Transverse colon (tissue), 4 donors: ENCODE measurements at places on chromosomes 16 and 17. TPM values are rescaled to one million over a fixed set of nuclear protein-coding genes. Genes with fewer than 3 reads are reported as not detected.

DNA sequence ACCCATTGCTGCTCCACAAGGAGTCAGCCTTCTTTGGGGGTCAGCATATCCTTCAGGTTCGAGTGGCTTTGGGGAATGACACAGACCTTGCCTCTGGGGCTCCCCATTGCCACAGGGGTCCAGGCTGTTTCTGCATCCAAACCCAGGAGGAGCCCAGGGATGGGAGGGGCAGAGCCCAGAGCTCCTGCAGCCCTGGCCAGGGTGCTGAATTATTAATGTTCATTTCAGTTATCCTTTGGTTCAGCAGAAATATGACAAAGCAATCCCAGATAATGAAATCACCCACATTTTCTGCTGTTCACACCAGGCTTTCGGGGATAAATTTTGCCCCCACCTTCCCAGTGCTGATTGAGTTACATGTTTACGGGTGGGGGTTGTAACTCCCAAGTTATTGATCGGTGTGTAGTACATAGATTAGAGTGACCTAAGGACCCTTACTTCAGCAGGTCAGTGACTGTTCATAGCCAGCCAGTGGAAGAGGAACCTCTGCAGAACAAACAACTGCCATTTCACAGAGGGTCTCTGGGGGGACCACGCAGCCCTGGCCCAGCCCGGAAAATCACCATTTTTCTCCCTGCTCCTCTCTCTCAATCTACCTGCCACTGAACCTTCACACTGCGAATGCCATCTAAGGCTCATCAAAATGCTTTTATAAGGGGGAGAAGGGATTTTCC is 240.3 kb upstream of the N4BP1 start:
- no peak overlapping the region for H3K4me3 ChIP-seq
- no peak for DNase-seq
- H3K4me1 ChIP-seq = no peaks in the 10 kb centered on the region
- no peaks in the 10 kb centered on the region for H3K36me3 ChIP-seq
- H3K27ac ChIP-seq = no peak overlapping the region

GRCh38 chr17:48552466-48553189 is 7.7 kb upstream of the HOXB2 start:
- H3K27me3 ChIP-seq = no peaks in the 10 kb centered on the region
- no peak overlapping the region for H3K4me3 ChIP-seq
- peak overlapping the region; percentile 89 for H3K27ac ChIP-seq
- H3K36me3 ChIP-seq = no peaks in the 10 kb centered on the region
- H3K4me1 ChIP-seq = peaks cover 82% of the 10 kb centered on the region
- DNase-seq = no peak

GRCh38 chr16:11128211-11129141 is 127.5 kb downstream of the SOCS1 start:
- peaks cover 13% of the 10 kb centered on the region for H3K4me1 ChIP-seq
- peak overlapping the region; percentile 74 for H3K27ac ChIP-seq
- DNase-seq = no peak
- no peaks in the 10 kb centered on the region for H3K27me3 ChIP-seq

DNA sequence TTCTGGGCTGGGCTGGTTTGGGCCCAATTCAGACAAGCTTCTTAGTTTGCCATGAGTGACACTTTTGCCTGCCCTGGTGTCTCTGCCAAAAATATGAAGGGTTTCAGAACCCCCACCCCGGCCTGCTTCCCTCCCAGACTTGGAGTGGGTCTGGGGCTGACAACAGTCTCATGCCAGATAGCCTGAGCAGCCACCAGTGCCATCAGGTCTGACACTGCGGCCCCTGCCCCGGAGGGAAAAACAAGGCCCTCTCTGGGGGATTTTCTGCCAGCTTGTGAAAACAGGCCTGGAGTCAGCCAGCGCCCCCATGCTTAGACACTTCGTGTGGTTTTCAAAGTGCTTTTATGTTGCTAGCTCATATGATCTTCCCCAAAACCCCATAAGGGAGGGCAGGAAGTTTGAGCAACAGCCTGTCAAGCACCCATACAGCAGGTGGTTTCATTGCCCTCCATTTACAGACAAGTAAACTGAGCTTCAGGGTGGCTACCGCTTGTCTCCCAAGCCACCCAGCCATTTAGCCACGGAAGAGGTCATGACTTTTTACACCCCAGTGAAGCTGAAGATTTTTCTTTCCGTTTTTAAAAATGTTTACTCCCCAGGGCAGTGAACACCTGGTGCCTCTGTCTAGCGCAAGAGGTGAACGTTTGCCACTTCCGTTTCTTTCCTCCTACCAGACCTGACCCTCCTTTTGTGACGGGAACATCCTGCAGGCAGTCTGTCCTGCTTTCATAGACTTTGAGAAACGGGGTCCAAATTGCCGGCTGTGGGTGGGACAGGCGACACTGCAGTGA is 300.6 kb downstream of the SEC14L1 start:
- H3K27me3 ChIP-seq = no peaks in the 10 kb centered on the region
- no peaks in the 10 kb centered on the region for H3K36me3 ChIP-seq
- peaks cover 69% of the 10 kb centered on the region for H3K4me1 ChIP-seq
- peak; percentile 57 for DNase-seq
- no peak overlapping the region for H3K4me3 ChIP-seq

DNA sequence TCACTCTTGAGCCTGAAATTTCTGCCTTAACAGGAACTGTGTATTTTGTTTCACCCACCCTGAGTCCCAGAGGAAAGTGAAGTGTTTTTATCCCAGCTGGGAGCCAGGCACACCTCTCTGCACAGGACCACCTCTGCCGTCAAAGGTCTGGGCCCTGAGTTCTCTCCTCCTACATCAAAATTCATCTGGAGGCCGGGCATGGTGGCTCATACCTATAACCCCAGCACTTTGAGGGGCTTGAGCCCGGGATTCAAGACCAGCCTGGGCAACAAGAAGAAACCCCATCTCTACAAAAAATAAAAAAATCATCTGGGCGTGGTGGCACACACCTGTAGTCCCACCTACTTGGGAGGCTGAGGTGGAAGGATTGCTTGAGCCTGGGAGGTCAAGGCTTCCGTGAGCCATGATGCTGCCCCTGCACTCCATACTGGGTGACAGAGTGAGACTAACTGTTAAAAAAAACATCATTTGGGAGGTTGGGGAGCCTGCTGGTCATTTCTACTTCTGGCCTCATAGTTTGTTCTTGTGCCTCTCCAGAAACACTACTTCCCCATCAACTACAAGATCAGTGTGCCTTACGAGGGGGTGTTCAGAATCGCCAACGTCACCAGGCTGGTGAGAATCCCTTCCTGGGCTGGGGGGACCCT is 9.8 kb downstream of the IL34 start:
- no peak for DNase-seq
- H3K4me1 ChIP-seq = peaks cover 3% of the 10 kb centered on the region
- no peak overlapping the region for H3K4me3 ChIP-seq
- H3K36me3 ChIP-seq = no peaks in the 10 kb centered on the region

DNA sequence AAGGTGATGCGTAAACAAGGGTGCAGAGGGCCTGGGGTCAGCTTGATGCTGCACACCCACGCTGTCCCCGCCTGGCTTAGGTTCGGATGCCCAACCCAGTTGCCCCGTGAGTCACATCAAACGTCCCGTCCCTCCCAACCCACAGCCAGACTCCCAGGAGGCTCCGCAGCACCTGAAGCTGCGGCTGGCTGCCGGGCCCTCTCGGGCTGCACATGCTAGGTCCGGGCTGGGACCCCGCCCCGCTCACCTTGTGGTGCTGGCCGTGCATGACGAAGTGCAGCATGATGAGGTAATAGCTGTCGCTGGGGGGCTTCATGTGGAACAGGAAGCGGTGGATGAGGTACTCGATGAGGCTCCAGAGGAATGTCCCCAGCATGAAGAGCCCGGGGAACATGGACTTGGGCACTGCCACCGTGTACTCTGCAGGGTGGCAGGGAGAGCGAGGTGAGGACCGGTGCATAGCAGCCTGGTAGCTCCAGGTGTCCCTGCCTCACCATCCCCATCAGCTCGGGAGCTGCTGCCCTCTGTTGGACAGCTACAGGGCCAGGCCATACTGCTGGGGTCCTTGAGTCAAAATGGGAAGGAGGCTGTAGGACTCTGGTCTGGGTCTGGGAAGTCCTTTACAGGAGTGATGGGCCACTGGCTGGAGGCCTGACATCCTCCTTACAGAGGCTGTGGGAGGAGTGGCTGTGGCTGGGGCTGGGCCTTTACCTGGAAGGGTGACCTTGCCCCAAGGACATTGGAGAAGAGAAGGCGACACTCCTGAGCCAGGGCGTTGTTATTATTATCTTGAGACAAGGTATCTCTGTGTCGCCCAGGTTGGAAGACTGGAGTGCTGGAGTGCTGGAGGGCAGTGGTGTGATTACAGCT is 18.3 kb upstream of the MLKL start:
- H3K27ac ChIP-seq = no peak overlapping the region
- H3K4me1 ChIP-seq = no peaks in the 10 kb centered on the region
- no peaks in the 10 kb centered on the region for H3K36me3 ChIP-seq
- H3K4me3 ChIP-seq = no peak overlapping the region
- DNase-seq = no peak

DNA sequence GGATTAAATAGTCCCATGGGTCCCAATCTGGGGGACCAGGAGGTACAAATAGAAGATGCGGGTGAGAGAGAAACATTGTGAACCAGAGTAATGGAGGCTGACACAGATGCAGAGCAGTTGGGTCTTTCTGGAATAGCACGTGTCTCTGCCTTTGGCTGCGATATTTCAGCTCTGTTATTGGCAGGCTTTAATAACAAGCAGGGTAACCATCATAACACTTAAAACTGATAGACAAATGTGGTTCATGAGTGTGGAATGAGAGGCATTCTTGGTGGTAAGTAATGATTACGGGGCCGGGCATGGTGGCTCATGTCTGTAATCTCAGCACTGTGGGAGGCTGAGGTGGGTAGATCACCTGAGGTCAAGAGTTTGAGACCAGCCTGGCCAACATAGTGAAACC is 110.3 kb downstream of the SNX29 start:
- no peak overlapping the region for H3K4me3 ChIP-seq
- no peak for DNase-seq
- H3K36me3 ChIP-seq = no peaks in the 10 kb centered on the region
- peaks cover 8% of the 10 kb centered on the region for H3K4me1 ChIP-seq
- no peak overlapping the region for H3K27ac ChIP-seq

- H3K4me1 ChIP-seq = no peaks in the 10 kb centered on the region
- DNase-seq = no peak
- no peaks in the 10 kb centered on the region for H3K36me3 ChIP-seq
- no peaks in the 10 kb centered on the region for H3K27me3 ChIP-seq
Observed at GRCh38 chr17:79459003-79459655, 151.7 kb downstream of the RBFOX3 start.

GRCh38 chr16:27175888-27176287 is 27.4 kb upstream of the KDM8 start:
- H3K36me3 ChIP-seq = no peaks in the 10 kb centered on the region
- H3K27ac ChIP-seq = no peak overlapping the region
- H3K27me3 ChIP-seq = no peaks in the 10 kb centered on the region
- H3K4me3 ChIP-seq = no peak overlapping the region
- DNase-seq = no peak
- no peaks in the 10 kb centered on the region for H3K4me1 ChIP-seq

The TMEM170A gene
- 29.9 TPM for total RNA-seq

The SYT17 gene
- 51.7 TPM for total RNA-seq

GRCh38 chr16:13300066-13300840 is 398.9 kb downstream of the SHISA9 start:
- H3K4me3 ChIP-seq = no peak overlapping the region
- H3K36me3 ChIP-seq = no peaks in the 10 kb centered on the region
- no peaks in the 10 kb centered on the region for H3K27me3 ChIP-seq
- DNase-seq = no peak
- H3K27ac ChIP-seq = no peak overlapping the region

- no peaks in the 10 kb centered on the region for H3K4me1 ChIP-seq
- no peaks in the 10 kb centered on the region for H3K36me3 ChIP-seq
- H3K27me3 ChIP-seq = peaks cover 13% of the 10 kb centered on the region
- DNase-seq = no peak
- no peak overlapping the region for H3K4me3 ChIP-seq
Observed at GRCh38 chr16:50479771-50480170, 68.4 kb upstream of the NKD1 start.

- DNase-seq = no peak
- no peak overlapping the region for H3K27ac ChIP-seq
- no peaks in the 10 kb centered on the region for H3K27me3 ChIP-seq
- H3K4me1 ChIP-seq = no peaks in the 10 kb centered on the region
- no peak overlapping the region for H3K4me3 ChIP-seq
Observed at GRCh38 chr16:7745276-7745675, 412.6 kb downstream of the RBFOX1 start.

DNA sequence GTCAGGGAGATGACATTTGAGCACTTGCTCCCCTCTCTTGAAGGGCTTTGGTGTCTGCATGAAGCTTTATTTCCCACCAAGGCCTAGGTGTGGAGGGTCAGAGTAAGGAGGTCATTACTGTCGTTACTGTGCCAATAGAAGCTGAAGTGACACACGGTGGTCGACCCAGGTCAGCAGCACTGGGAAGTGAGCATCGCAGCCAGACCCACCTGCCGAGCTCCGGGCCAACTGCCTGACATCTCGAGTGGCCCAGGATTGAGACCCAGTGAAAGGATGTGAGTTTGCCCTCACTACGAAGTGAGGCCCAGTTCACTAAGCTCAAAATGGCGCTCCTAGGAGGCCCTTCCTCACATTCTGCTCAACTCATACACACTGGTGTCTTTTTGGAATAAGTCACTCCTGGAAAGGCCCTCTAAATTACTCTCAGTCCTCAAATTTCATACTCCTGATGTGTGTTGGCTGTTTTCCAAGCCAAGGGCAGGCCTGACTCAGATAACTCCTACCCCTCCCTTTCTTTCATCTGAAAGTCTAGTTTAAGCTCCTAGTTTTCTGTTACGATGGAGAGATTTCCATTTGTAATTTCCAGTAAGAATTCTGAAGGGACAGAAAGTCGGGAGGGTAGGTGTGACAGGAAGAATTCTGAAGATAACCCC is 200.4 kb downstream of the LGALS9B start:
- H3K36me3 ChIP-seq = no peaks in the 10 kb centered on the region
- no peak overlapping the region for H3K4me3 ChIP-seq
- DNase-seq = no peak
- no peak overlapping the region for H3K27ac ChIP-seq
- H3K4me1 ChIP-seq = no peaks in the 10 kb centered on the region

DNA sequence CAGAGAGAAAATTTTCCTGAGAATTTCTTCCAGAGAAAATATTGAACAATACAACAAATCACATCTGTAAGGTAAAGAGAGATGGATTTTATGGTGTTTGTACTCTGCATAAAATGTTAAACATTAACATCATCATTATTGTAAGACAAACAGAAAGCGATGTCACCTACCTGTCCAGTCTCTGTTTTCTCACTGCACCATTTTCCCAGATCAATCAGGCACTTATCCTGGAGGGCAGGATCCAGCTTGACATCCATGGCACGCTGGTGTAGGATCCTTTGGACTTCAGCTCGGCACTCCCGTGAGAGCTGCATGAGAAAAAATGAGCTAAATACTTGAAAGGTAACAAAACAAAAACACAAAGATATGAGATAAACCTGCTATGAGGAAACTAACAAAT is 55.9 kb upstream of the CLEC18B start:
- peaks cover 18% of the 10 kb centered on the region for H3K36me3 ChIP-seq
- no peak overlapping the region for H3K4me3 ChIP-seq
- no peak for DNase-seq
- no peaks in the 10 kb centered on the region for H3K27me3 ChIP-seq
- peak overlapping the region; percentile 55 for H3K27ac ChIP-seq

- no peaks in the 10 kb centered on the region for H3K36me3 ChIP-seq
- peak overlapping the region; percentile 55 for H3K27ac ChIP-seq
- H3K4me3 ChIP-seq = no peak overlapping the region
Observed at GRCh38 chr17:74276541-74277009, 2.5 kb downstream of the DNAI2 start.

- H3K36me3 ChIP-seq = no peaks in the 10 kb centered on the region
- no peak within 1 kb of the TSS for H3K4me3 ChIP-seq
- peak within 1 kb of the TSS; percentile 46 for H3K27ac ChIP-seq
- DNase-seq = no peak
- H3K4me1 ChIP-seq = no peaks in the 10 kb centered on the region
Observed at GRCh38 chr17:41308918-41309359, at the start of gene KRTAP16-1. TSS of gene KRTAP16-1 (minus strand) at chr17:41309309. CDS start at chr17:41309253, 56 bp downstream.

The PTX4 gene
- total RNA-seq = not detected
